ENCODE measurements at places on chromosomes 13 and 19. TPM values are rescaled to one million over a fixed set of nuclear protein-coding genes. Genes with fewer than 3 reads are reported as not detected.

LRCH1 gene
- 11.2 TPM for total RNA-seq

PSG6 gene
- total RNA-seq: not detected

NLRP9 gene
- total RNA-seq: not detected

DNA sequence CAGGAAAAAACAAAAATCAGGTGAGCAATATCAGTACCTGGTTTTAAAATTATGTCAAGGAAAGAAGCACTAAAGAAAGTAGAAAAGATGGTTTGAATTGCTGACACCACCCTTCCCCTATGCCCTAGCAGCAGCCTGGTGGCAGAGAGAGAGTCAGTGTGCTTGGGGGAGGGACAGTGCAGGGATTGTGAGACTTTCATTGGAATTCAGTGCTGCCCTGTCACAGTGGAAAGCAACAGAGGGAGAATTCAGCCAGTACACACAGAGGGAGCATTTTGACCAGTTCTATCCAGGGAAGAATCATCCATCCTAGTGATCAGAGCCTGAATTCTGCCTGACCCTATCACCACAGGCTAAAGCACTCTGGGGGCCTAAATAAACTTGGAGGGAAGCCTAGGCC is 222.4 kb upstream of the PCDH17 start:
- no peak for DNase-seq

DNA sequence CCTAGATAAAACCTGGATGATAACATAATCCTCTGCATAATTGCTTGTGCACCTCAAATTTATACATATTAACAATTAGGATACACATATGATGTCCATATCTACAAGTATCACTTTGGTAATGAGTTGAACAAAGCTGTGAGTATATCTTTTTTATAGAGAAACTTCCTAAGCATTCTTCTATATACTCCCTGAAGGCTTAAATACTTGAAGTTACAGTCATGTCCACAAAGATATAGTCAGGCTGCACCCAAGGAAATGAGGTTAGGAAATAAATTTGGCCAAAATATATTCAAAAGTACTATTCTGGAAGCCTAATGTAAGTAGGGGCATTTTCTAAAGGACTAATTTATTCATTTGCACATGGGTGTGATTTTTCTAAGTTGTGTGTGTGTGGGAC is 761.5 kb downstream of the PCDH9 start:
- no peak for DNase-seq

Data from right cardiac atrium (tissue), 5 donors.